ENCODE measurements at places on chromosomes 16 and 17.
A peak's percentile ranks its signal among the peaks of the same experiment; 100 is the strongest.

DNA sequence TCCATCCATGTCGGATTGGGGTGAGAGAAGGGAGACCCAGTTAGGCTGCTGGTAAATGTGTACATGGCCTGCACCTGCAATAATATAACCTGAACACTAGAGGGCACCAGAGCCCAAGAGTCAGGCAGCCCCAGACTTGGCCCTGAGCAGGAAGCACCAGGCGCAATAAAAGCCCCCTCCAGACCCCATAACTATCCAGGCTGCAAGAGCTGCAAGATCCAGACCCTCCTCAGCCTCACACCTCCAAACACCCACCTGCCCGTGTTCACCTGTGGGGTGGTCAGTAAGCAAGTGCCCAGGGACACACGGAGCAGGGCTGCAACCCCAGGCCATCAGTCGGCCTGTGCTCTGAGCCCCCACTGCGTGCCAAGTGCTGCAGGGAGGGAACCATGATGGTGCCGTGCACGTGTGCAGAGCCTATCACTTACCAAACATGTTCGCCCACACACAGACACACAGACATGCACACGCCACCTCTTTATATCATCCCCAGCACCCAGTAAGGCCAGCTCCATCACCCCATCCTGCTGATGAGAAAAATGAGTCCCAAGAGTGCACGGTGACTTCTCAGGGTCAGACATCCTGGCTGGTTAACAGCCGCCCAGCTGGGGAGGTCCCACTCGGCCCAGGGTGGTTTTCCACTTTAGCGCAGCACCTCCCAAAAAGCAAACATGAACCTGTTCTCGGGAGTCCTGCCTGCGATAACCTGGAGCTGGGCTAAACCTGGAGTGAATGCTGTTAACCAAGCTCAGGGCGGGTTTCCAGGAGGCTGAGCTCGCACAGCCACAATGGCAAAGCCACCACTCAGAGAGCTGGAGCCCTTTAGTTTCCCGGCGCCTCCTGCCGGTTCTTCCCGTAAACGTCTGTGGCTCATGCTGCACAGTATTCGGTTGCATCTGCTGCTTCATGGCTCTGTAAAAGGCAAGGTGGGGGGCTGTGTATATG lies 439.8 kb downstream of the SOX9 start:
- peak; percentile 35 for DNase-seq

- no peak for DNase-seq
These were observed 5.2 kb upstream of the GRIN2C start for GRCh38 chr17:74864866-74865395.

GRCh38 chr16:49653173-49653570 lies 202.7 kb downstream of the ZNF423 start:
- DNase-seq = no peak

GRCh38 chr16:89613231-89613953 lies at the start of gene DPEP1:
TSS of gene DPEP1 (plus strand) at chr16:89613642. CDS start at chr16:89630411, 16,769 bp downstream.
- no peak for DNase-seq

DNA sequence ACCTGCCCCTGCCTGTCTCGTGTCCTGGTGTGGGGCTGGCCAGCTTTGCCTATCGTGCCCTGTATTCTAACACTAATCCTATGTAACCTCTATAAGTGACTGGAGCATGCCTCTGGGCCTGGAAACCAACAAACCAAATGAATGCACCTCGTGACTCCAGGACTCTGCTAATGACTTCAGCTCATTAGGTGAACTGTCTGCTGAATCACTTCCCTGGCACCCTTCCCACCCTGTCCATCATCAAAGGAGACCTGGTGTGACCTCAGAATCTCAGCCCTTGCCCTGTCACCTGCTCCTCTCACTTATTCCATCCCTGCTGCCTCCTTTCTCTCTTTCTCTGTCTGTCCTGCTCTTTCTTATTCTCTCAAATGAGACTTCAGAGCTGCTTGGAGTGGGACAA lies 322.4 kb downstream of the CBLN1 start:
- DNase-seq = no peak

GRCh38 chr17:33144837-33145236 lies 148.3 kb downstream of the ASIC2 start:
- DNase-seq = no peak

GRCh38 chr17:77319211-77320043 lies 178.7 kb downstream of the SEC14L1 start:
- DNase-seq = peak; percentile 47

- DNase-seq = no peak
These were observed 61.4 kb upstream of the PLCG2 start for GRCh38 chr16:81717662-81718189.

DNA sequence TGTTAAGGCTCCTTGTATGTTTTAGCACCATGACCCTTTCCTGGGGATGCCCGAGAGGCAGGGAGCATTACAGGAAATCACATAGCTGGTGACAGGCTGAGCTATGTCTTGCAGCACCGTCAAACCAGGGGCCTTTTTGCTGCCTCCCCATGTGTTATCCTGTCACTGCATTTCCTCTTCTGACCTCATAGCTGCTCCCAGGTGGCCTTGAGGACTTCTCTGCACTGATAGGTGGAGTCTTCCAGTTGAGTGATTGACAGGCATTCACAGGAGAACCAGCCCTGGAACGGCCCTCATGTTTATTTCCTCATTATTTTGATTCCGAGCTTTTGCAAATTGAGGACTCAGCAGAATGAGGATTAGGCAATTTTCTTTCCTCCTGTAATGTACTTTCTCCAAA lies 349.6 kb downstream of the HAPSTR1 start:
- no peak for DNase-seq

- DNase-seq = no peak
These were observed 20.4 kb upstream of the TFAP4 start for GRCh38 chr16:4293181-4293716.

- DNase-seq = no peak
These were observed 7.8 kb upstream of the MAPK7 start for GRCh38 chr17:19370493-19370960.

GRCh38 chr17:2982854-2983253 lies 80.6 kb downstream of the OR1D5 start:
- no peak for DNase-seq

GRCh38 chr16:83433201-83433600 lies 374.6 kb upstream of the HSBP1 start:
- DNase-seq = no peak

GRCh38 chr16:10581507-10581906 lies 1.1 kb upstream of the EMP2 start:
- DNase-seq = no peak

- DNase-seq = no peak
These were observed 475.1 kb upstream of the RBFOX1 start for GRCh38 chr16:6857575-6857974.

DNA sequence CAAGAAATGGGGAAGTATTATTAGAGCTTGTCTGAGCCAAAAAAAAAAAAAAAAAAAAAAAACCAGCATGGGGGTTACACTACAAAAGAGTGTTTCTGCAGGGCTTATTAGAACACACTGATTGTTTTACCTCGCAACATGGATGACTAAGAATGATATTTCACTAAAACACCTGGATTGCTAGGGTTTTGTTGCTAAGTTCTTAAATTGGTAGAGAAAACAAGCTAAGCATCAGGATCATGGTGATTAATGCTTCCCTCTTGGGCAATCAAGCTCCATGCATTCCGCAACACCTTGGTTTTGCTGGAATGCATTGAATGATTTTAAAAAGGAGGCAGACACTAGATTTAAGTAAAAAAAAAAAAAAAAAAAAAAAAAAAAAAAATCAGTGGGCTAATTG lies 931.4 kb upstream of the CDH8 start:
- DNase-seq = no peak

- no peak for DNase-seq
These were observed 215.9 kb upstream of the GSE1 start for GRCh38 chr16:85396879-85397871.

GRCh38 chr17:35731239-35731916 lies at the start of gene RASL10B:
TSS of gene RASL10B (plus strand) at chr17:35731639. CDS start at chr17:35735185, 3,546 bp downstream.
- no peak for DNase-seq
